ENCODE measurements at places on chromosomes 12 and 14. TPM values are rescaled to one million over a fixed set of nuclear protein-coding genes. Genes with fewer than 3 reads are reported as not detected.

Gene FLVCR2
- total RNA-seq, result 11.0 TPM

Gene ZC3H14
- 39.1 TPM for total RNA-seq

Gene TAS2R10
- total RNA-seq, result 0.71 TPM

Gene APOF
- total RNA-seq, result not detected

Gene TSHR
- total RNA-seq, result 0.31 TPM

Gene MANSC4
- total RNA-seq, result not detected

Gene CNTN1
- total RNA-seq, result 33.0 TPM

Gene KRT77
- total RNA-seq, result not detected

Gene PIANP
- total RNA-seq, result 0.49 TPM

Gene SERPINA10
- not detected for total RNA-seq

Gene ADCY4
- 7.0 TPM for total RNA-seq

Gene CCDC88C
- 12.5 TPM for total RNA-seq

Gene FGF23
- total RNA-seq, result 0.04 TPM

Gene MMP17
- total RNA-seq, result 4.0 TPM

Gene C12orf60
- 1.4 TPM for total RNA-seq

Gene PPP1R13B
- 6.6 TPM for total RNA-seq

Gene IGF1
- total RNA-seq, result 26.5 TPM

Gene STON2
- 34.5 TPM for total RNA-seq

Gene SLC7A8
- total RNA-seq, result 4.2 TPM

Gene OAS3
- 4.7 TPM for total RNA-seq

Gene NTF3
- 2.2 TPM for total RNA-seq

Gene SDSL
- 0.53 TPM for total RNA-seq

Gene MED6
- total RNA-seq, result 35.9 TPM

Gene VASH1
- 18.6 TPM for total RNA-seq

Data from muscle of leg (tissue), 16 donors.